ENCODE measurements at places on chromosomes 6 and 20. TPM values are rescaled to one million over a fixed set of nuclear protein-coding genes. Genes with fewer than 3 reads are reported as not detected.

GRCh38 chr6:54291146-54291545 is 17.1 kb upstream of the TINAG start:
- H3K27ac ChIP-seq, result no peak overlapping the region
- DNase-seq, result peak; percentile 5
- H3K36me3 ChIP-seq, result no peaks in the 10 kb centered on the region
- no peaks in the 10 kb centered on the region for H3K27me3 ChIP-seq

DNA sequence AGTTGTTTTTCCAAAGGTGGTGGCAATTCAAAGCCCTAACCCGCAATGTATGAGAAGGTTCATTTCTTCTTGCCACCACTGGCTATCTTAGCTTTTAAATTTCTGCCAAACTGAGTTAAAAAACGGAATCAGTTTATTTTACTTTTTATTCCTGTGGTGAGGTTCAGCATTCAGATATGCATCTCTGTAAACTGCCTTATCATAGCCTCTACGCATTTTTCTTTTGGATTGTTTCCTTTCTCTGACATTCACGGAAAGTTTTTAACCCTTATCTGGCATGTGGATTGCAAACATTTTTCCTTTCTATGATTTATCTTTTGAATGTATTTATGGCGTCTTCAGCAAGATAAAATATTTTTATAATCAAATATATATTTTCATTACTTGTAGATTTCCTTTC is 37.7 kb downstream of the AK9 start:
- no peaks in the 10 kb centered on the region for H3K27me3 ChIP-seq
- H3K27ac ChIP-seq, result no peak overlapping the region
- H3K36me3 ChIP-seq, result peaks cover 11% of the 10 kb centered on the region
- H3K4me1 ChIP-seq, result no peaks in the 10 kb centered on the region
- no peak overlapping the region for H3K4me3 ChIP-seq

- no peak overlapping the region for H3K27ac ChIP-seq
- no peaks in the 10 kb centered on the region for H3K36me3 ChIP-seq
- DNase-seq, result no peak
- H3K4me1 ChIP-seq, result no peaks in the 10 kb centered on the region
Measured at GRCh38 chr6:112877134-112878100, 530.3 kb downstream of the RFPL4B start.

DNA sequence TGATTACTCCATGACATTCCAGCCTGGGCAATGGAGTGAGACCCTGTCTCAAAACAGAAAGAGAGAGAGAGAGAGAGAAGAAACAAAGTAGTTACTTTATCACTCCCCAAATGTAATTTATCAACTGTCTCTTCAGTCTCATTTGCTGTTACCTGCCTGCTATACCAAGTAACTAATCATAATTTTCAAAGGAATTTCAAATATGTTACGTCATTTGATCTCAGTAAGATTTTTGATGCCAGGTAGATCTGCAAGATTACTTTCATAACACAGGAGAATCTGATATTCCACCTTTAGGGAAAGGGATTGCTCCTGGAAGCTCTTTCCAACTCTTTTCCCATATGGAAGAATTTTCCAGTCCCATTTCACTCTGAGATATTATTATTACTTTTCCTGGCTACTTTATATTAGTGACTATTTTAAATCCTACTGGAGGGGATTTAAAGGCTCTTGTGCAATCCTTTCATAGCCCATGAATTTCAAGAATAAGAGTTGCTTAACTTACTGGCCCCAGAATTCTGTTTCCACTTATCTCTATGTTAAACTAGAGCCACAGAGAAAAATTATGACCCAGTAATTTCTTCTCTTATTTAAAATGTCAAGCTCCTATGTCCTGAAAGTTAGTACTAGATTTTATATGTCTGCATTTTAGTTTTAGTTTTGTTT is 390.2 kb upstream of the FLRT3 start:
- H3K4me1 ChIP-seq, result no peaks in the 10 kb centered on the region
- H3K27ac ChIP-seq, result no peak overlapping the region
- no peaks in the 10 kb centered on the region for H3K27me3 ChIP-seq
- no peak overlapping the region for H3K4me3 ChIP-seq

DNA sequence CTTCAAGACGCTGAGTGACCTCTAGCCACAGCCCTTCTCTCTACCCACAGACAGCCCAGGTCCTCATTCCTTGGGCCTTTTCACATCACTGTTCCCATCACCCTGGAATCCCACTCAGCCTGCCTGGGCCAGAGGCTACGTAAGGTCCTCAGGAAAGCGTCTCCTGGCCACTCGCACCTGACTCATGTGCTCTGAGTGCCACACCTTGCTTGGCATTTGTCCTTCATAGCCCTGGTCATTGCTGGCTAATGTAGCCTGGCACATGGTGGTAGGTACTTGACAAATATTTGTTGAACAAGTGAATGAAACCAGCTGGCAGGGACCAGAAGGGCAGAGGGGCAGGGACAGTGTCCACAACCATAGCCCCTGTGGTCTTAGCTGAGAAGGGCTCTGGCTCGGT is 50.6 kb upstream of the FANCE start:
- H3K4me3 ChIP-seq, result no peak overlapping the region
- H3K27ac ChIP-seq, result peak overlapping the region; percentile 66
- H3K36me3 ChIP-seq, result peaks cover 2% of the 10 kb centered on the region
- DNase-seq, result no peak

GRCh38 chr20:56833427-56833826 is 204.3 kb downstream of the TFAP2C start:
- H3K36me3 ChIP-seq, result no peaks in the 10 kb centered on the region
- no peak overlapping the region for H3K4me3 ChIP-seq
- no peak overlapping the region for H3K27ac ChIP-seq
- no peak for DNase-seq

DNA sequence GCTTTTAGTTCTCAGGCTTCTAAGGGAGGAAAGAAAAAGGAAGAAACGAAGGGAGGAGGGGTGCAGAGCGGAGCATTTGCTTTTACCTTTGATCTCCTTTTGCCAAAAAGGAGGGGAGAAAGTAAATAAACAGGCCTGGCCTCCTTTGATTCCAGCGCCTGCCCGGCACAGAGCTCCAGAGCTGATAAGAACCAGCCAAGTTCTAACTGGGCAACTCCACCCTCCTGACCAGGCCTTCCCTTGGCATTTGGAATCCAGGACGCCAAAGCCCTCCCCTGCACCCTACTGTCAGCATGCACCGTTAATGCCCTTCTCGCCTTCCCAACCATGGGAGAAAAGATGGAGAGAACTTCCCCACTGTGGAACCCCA is 120.8 kb upstream of the PTPN1 start:
- no peak for DNase-seq
- peaks cover 6% of the 10 kb centered on the region for H3K27me3 ChIP-seq
- peaks cover 44% of the 10 kb centered on the region for H3K4me1 ChIP-seq
- no peak overlapping the region for H3K27ac ChIP-seq
- H3K36me3 ChIP-seq, result no peaks in the 10 kb centered on the region

DNA sequence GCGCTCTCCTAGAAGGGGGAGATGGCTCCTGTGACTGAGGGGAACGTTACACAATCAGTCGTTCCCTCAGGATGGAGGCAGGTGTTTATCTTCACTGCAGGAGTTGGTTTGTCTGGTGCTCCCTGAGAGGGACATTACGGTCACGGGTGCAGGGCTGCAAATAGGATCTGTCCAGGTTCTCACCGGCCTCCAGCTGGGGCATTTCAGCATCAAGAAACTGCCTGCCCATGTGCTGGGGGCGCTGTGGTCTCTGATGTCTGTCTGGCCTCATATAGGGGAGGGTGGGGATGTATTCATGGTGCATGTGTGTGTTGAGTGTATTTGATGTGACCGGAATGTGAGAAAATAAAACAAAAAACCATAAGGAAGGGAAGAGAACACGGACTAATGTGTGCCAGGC is 77.1 kb downstream of the TBC1D7 start:
- no peaks in the 10 kb centered on the region for H3K4me1 ChIP-seq
- DNase-seq, result no peak
- H3K4me3 ChIP-seq, result no peak overlapping the region
- H3K27me3 ChIP-seq, result peaks cover 2% of the 10 kb centered on the region
- H3K27ac ChIP-seq, result no peak overlapping the region

SIRPD gene
- not detected for total RNA-seq

SLC22A7 gene
- not detected for total RNA-seq

- peaks cover 12% of the 10 kb centered on the region for H3K27me3 ChIP-seq
- H3K27ac ChIP-seq, result no peak overlapping the region
- H3K4me1 ChIP-seq, result no peaks in the 10 kb centered on the region
- H3K36me3 ChIP-seq, result no peaks in the 10 kb centered on the region
Measured at GRCh38 chr20:2330090-2330695, 34.4 kb downstream of the TGM3 start.

HSPA1L gene
- 1.9 TPM for total RNA-seq

DNA sequence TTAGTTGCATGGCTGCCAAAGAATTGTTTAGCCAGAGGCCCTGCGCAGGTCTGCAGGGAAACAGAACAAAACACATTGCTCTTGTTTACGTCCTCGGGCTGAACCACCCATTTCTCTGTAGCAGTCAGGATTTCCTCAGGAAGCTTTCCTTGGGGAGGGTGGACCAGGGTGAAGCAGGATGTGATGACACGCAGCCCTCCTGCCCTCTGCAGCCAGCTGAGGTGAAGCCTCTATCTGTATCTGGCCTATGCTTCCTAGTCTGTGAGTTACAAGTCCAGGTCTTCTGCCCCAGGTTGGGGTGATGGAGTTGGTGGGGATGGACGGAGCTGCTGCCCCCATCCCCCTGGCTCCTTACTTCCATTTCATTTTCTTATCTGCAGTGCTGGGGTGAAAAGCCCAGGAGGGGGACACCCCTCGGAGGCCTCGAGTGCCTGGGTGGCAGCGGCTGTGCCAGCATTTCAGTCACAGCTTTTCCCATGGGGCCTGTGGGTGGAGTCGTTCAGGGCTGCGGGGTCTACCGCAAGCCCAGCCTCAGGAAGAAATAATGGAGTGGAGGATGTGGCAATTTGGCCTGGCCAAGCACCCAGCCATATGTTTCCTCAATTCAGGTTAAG is 24.9 kb downstream of the SASH1 start:
- H3K27me3 ChIP-seq, result peaks cover 15% of the 10 kb centered on the region
- no peak overlapping the region for H3K27ac ChIP-seq
- peaks cover 4% of the 10 kb centered on the region for H3K4me1 ChIP-seq

DNA sequence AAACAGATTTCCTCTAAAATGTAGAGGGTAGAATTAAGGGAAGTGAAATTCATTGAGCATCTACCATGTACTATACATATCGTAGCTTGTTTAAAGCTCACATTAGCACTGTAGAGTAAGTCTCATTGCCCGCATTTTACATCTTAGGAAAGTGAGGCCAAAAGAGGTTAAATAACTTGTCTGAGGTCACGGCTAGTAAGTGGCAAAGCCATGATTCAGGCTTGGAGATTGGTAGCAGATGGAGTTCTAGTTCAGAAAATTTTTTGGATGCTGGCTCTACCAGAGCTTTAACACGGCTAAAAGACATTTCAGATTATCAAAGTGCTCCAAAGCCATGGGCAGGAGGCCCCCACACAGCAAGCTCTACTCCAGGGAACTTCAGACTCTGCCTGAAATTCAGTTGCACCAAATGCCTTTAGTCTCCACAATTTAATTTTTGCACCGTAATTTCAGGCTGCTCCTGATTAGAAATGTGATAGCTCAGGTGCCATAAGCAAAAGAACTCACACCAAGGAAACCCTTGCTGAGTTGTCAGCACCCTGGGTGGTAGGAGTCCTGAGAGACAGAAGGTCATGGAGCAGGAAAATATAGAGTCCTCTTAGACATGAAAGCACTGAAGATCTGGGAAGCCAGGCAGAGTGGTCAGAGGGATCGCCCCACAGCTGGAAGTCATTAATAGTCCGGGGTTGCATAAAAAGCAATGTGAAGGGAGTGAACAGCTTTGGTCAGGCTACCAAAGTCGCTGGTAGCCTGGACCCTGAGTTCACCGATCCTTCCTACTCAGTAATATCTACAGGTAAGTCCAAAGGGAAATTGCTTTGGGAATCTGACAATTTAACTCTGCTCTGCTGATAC is 55.2 kb upstream of the ASIP start:
- H3K4me3 ChIP-seq, result no peak overlapping the region
- H3K27ac ChIP-seq, result no peak overlapping the region
- no peak for DNase-seq
- no peaks in the 10 kb centered on the region for H3K36me3 ChIP-seq
- no peaks in the 10 kb centered on the region for H3K4me1 ChIP-seq
- H3K27me3 ChIP-seq, result peaks cover 13% of the 10 kb centered on the region

All from activated CD4-positive, alpha-beta T cell treated with anti-CD3 and anti-CD28 coated beads for 36 hours (primary cell).